ENCODE measurements at places on chromosomes 1 and 21.

DNA sequence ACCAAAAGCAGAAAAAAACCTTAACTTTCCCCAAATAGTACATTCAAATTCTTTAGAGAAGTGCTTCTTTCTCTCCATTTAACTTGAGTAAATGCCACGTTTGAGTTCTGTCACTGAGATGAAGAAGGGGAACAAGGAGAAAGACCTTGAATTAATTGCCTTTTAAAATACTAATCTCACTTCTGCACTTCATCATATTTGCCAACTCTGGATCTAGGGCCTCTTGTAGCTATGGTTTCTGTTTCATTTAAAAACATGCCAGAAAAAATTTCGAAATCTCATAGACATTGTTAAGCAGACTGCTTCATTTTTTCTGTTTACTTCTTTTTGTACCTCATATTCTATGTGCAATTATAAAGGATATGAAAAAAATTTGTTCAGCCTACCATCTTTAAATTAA is 24.6 kb downstream of the MIXL1 start:
- DNase-seq, result no peak

- no peak for DNase-seq
Measured at GRCh38 chr21:34034369-34035014, 38.9 kb upstream of the MRPS6 start.

DNA sequence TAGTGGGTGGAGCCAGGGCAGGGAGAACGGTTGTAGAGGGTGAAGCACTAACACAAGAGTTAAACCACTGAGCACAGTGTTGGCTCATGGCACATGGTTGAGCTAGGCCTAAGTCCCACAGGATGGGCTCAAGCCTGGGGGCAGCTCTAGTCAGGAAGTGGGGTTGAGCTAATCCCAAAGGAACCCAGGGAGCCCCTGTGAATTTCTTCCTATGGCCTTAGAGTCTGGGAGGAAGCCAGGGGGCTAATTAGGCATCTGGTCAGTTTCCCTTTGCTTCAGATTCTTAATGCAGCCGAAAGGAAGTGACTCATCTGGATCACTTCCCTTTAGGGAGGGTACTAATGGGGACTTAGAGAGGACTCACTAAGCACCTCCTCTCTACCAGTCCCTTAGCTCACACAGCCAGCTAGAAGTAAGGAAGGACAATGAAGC is 10.1 kb downstream of the CFAP45 start:
- DNase-seq, result peak; percentile 67

DNA sequence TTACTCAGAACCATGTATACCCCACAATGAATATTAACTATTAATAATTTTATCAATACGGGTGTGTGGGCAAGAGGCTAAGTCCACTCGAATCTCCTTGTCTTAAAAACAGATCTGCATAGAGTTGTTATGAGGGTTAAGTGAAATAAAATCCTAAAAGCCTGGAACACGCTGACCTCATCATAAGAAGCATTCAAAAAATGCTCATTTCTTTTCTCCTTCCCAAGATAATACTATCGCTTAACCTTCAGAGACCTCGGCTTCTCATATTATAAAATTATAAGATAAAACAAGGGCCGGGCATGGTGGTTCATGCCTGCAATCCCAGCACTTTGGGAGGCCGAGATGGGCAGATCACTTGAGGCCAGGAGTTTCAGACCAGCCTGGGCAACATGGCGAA is 35.1 kb downstream of the LPAR3 start:
- DNase-seq, result no peak

DNA sequence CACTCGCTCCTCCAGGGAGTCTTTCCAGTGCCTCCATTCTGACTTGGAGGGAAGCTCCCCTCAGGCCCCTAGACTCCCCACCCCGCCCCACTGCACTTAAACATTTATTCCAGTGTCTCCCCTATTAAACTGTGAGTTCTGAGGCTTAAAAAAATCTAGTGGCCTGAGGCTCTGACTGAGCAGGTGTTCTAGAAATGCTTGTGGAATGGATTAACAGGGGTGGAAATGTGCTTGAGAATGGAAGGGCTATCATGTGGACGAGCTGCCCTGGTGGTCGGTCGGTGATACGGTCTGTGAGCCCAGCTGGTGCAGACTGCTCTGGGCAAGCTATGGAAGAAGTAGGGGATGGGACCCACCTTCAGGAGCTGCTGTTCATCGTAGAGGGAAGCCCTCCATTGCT is 130.2 kb downstream of the PEX14 start:
- DNase-seq, result no peak

DNA sequence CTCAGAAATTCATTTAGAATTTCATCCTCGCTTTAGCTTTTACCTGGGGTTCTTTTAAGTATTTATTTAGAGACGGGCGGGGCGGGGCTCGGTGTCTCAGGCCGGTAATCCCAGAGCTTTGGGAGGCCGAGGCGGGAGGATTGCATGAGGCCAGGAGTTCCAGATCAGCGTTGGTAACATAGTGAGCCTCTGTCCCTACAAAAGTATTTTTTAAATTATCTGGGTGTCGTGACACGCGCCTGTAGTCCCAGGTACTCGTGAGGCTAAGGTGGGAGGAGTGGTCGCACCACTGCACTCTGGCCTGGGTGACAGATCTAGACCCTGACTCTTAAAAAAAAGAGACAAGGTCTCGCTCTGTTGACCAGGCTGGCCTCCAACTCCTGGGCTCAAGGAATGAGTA is 942 bp upstream of the RSBN1 start:
- DNase-seq, result no peak

DNA sequence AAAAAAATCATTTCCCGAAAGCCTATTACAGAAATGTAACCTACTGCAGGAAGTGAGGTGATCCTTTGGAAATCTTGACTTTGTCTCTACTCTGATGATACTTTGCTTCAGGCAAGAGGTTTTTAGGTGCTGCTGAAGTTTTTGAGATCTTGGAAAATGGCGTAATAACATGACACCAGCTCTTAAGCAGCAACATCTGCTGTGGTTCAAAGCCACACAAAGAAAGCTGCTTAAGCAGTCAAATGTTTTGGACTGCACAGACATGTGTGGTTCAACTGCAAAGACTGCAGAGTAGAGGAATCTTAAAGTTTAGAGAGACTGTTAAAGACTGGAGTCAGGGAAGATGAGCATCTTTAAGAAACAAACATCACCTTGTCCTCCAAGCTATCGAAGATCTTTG is 139.0 kb downstream of the RASAL2 start:
- no peak for DNase-seq

- DNase-seq, result no peak
Measured at GRCh38 chr1:10529091-10529490, 54.3 kb downstream of the PEX14 start.

DNA sequence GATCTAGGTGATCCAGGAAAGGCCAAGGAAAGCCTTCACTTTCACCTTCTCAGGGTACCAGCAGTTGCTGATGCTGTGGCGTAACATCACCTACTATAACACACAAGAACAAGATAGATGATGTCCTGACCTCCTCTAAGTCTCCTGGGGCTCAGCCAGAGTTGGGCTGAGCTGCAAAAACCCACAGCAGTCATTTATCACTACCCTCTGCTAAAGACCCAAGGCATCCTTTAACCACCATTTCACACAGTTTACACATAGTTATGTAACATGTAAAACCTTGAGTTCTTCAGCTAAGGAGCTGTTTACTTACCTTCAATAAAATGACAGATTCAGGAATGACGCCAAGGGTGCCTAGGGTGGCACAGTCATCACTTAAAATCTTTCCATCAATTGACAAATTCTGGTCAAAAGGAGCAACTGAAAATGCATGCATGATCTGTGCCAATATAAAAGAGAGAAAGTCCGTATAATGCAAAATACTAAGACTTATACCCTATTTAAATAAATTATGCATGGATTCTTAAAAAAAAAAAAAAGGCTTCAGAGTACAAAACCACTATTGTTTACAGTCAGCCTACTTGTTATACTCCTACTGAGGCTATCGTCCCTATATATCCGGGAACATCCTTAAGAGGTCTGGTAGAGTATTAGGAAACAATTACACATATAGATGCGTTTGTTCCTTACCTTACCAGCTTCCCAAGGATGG is 20.7 kb upstream of the RAP1GAP start:
- no peak for DNase-seq

GRCh38 chr1:216535059-216535458 is 111.8 kb upstream of the USH2A start:
- no peak for DNase-seq

GRCh38 chr1:78440381-78440793 is 50.4 kb upstream of the PTGFR start:
- no peak for DNase-seq

- no peak for DNase-seq
Measured at GRCh38 chr1:42944246-42944928, 14.3 kb downstream of the SLC2A1 start.

DNA sequence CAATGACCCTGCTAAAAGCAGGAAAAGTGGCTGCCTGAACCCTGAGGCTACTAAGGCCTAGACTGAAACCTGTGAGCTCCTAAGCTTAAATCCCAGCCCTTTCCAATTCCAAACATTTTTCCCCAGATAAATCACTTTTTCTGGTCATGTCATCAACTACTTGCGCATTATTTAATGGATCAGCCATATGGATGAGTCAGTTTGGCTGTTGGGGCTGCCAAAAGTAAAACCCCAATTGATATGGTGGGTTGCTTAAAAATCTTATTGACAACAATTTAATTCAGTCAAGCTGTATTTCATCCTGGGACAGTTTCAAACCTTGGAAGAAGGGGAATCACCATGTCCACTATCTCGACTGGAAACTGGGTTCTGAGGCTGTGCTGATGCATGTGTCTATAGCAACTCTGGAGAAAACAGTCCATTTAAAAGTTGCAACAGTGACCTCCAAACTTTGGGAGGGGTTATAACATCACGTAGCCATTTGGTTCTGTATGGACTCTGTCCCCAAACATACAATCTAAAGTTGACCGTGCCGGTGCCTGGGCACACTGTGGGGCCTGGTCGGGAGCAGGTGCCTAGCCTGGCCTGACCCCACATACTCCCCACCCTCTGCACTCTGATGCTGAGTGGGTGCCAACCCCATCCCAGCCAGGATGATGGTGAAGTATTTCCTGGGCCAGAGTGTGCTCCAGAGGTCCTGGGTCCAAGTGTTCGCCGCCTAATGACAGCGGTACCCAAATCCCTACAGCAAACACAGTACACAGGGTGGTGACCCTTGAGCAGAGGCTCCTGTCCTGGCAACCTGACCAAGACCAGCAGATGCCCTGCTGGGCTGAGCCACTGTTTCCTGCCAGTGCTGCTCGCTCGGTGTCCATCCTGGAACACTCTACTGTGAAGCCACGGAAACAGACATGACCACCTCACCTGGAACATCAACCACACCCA is 46.5 kb upstream of the LRRC52 start:
- DNase-seq, result no peak

GRCh38 chr1:29355375-29355774 is 119.1 kb downstream of the PTPRU start:
- no peak for DNase-seq
